Fibroblast of the aortic adventitia (primary cell): ENCODE measurements at places on chromosomes 2 and 18. TPM values are rescaled to one million over a fixed set of nuclear protein-coding genes. Genes with fewer than 3 reads are reported as not detected.

Gene MAP3K19
- not detected in 2 replicates for total RNA-seq

Gene PLEKHH2
- total RNA-seq, result 5.4 and 20.0 TPM in 2 replicates

Gene CXCR4
- total RNA-seq, result 0.27 and 1.2 TPM in 2 replicates

Gene UGT1A10
- 0.41 TPM in 1 of 2 replicates, not detected in the other for total RNA-seq

Gene ACAA2
- total RNA-seq, result 56.8 and 80.1 TPM in 2 replicates

Gene AQP12B
- total RNA-seq, result not detected in 2 replicates

Gene CD8B
- total RNA-seq, result not detected in 2 replicates

Gene PHLPP1
- 7.2 and 14.1 TPM in 2 replicates for total RNA-seq

Gene PTRHD1
- total RNA-seq, result 23.7 and 33.4 TPM in 2 replicates

Gene SCN2A
- total RNA-seq, result 16.7 and 18.5 TPM in 2 replicates

Gene AGXT
- not detected in 2 replicates for total RNA-seq

Gene VWA3B
- total RNA-seq, result not detected in 2 replicates

Gene TRAF3IP1
- total RNA-seq, result 8.4 and 15.9 TPM in 2 replicates

Gene CCDC102B
- total RNA-seq, result 3.1 and 27.8 TPM in 2 replicates

Gene EVX2
- not detected in 2 replicates for total RNA-seq

Gene ANKRD53
- 1.1 and 6.5 TPM in 2 replicates for total RNA-seq

Gene RAD51AP2
- total RNA-seq, result 0.09 TPM in 1 of 2 replicates, not detected in the other

Gene MRO
- total RNA-seq, result under 0.01 and 6.5 TPM in 2 replicates

Gene SCLY
- 2.6 and 13.0 TPM in 2 replicates for total RNA-seq

Gene C2orf72
- not detected in 2 replicates for total RNA-seq

Gene CYP27C1
- 0.41 and 0.72 TPM in 2 replicates for total RNA-seq

Gene SERPINB7
- total RNA-seq, result 0.27 TPM in 1 of 2 replicates, not detected in the other

Gene GPR155
- total RNA-seq, result 1.6 and 2.2 TPM in 2 replicates

Gene RMND5A
- total RNA-seq, result 18.8 and 20.2 TPM in 2 replicates

Gene TSPYL6
- 0.25 TPM in 1 of 2 replicates, not detected in the other for total RNA-seq

Gene UPP2
- total RNA-seq, result not detected in 2 replicates

Gene BCL11A
- 0.09 TPM in 1 of 2 replicates, not detected in the other for total RNA-seq

Gene MYL12A
- 251 and 733 TPM in 2 replicates for total RNA-seq

Gene CYB5A
- 38.8 and 89.2 TPM in 2 replicates for total RNA-seq

Gene HADHB
- 102 and 107 TPM in 2 replicates for total RNA-seq

Gene TUBA4B
- total RNA-seq, result not detected in 2 replicates

Gene MGAT5
- total RNA-seq, result 15.8 and 46.5 TPM in 2 replicates

Gene MYO7B
- 0.18 TPM in 1 of 2 replicates, not detected in the other for total RNA-seq

Gene NEURL3
- total RNA-seq, result not detected in 2 replicates

Gene LIMS4
- 4.7 and 6.1 TPM in 2 replicates for total RNA-seq

Gene DSG4
- not detected in 2 replicates for total RNA-seq

Gene NEUROD1
- total RNA-seq, result not detected in 2 replicates

Gene ATIC
- total RNA-seq, result 24.5 and 28.0 TPM in 2 replicates

Gene DSC1
- total RNA-seq, result 0.25 TPM in 1 of 2 replicates, not detected in the other

Gene SLC4A5
- 0.25 and 0.45 TPM in 2 replicates for total RNA-seq

Gene GALNT3
- 0.49 and 3.1 TPM in 2 replicates for total RNA-seq

Gene COA5
- 15.0 and 22.6 TPM in 2 replicates for total RNA-seq

Gene TDRD15
- not detected in 2 replicates for total RNA-seq

Gene HNMT
- total RNA-seq, result 32.2 and 47.8 TPM in 2 replicates

Gene ARHGEF4
- total RNA-seq, result 5.2 and 9.8 TPM in 2 replicates

Gene AQP12A
- not detected in 2 replicates for total RNA-seq
